ENCODE measurements at places on chromosomes 5 and 9.
A peak's percentile ranks its signal among the peaks of the same experiment; 100 is the strongest.

GRCh38 chr9:38620483-38621433 is at the start of gene ANKRD18A:
ANKRD18A (minus strand) TSS chr9:38620596; CDS start chr9:38620285, 311 bp downstream.
- DNase-seq = peak; percentile 26

- no peak for DNase-seq
Observed at GRCh38 chr9:24118190-24118589, 292.1 kb upstream of the ELAVL2 start.

DNA sequence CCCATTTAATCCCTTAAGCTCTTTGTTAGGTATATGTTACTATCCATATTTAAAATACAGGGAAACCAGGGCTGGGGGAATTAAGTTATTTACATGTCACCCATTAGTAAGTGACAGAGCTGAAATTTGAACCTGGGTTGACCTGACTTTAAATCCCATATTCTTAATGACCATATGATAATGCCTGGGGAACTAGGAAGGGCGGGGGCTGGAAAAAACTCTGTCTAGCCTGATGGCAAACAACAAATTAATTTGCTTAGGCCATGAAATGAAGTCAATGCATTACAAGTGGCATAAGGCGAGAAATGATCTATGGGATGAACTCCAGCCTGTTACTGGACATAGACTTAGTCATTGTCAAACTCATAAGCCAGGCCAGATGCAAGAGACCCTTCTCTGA is 325.7 kb upstream of the WWC1 start:
- no peak for DNase-seq

DNA sequence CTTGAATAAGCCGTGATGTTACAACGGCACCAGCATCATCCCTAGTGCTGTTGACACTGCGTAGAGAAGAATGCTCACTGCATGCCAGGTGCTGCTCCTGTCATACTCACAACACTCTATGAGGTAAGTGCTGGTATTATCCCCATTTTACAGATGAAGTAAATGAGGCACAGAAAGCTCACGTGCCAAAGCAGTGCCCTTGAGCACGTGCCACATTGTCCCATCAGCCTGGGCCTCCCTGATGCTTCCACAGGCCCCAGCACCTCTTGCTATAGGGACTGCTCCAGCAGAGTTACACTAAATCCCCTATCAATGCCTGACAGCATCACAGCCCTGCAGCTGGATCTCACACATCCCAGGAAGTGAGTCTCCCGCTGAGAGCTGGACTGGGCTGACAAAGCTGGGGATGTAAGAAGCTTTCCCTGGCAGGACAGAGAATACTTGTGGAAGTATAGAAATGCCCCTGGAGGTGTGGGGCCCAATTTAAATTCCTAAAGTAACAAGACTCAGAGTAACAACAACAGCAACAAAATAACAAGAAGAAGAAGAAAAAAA is 216.1 kb downstream of the FSTL4 start:
- DNase-seq = no peak

DNA sequence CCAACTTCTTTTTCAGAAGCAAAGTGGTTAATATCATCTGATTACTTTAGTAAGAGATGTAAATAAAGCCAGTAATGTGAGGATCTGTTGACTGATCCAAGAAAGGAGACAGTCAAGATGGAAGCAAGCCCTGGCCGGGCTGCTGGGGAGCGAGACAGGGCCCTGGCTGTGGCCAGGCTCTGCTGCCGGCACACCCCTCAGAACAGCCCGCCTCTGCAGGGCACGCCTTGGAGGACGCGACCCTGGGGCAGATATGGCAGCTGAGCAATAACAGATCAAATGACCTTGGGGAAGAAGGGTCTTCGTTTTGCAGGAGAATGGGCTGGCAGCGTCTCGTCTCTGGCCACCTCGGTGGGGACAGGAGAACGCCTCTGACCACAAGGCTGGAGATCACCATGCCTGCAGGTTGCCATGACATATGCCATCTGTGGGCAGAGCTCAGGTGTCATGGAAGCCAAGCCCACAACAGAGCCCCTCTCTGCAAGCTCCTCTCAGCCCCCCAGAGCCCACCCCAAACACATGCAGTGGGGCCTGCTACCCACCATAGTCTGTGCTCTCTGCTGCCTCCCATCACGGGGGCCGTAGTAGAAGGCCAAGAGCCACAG is 206.5 kb downstream of the FANCC start:
- DNase-seq = no peak

DNA sequence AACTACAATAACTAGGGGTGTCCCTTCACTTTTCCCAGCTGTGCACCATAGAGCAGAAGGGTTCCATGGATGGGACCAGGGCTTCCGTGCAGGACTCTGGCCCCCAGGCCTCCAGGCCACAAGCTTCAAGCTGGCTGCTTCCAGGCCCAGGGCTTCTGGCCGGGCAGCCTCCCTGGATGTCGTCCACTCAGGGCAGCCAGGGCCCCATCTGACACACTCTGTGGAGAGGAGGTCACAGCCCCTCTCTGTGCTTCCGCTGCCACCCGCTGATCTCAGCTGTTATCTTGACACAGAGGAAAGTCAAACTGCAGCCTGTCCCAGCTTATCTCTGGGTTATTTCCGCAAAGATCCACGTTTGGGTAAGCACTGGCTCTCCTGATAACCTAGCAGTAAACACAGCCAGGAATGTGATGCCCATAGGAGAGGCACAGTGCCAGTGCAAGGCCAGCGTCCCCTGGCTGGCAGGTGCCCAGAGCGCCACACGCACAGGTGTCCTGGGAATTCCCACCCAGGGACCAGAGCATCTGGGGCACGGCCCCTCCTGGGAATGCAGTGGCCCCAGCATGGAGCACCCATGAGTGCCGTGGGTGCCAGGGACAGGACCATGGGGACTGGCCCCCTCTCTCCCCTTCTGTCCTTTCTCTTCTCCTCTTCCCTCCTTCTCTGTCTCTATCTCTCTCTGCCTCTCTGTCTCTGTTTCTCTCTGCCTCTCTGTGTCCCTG is 15.6 kb upstream of the SLC6A19 start:
- no peak for DNase-seq

- DNase-seq = no peak
Observed at GRCh38 chr9:111023128-111023527, 15.1 kb downstream of the LPAR1 start.
